HCEC 1CT (cell line): ENCODE measurements at places on chromosomes 4 and X.
A peak's percentile ranks its signal among the peaks of the same experiment; 100 is the strongest.

DNA sequence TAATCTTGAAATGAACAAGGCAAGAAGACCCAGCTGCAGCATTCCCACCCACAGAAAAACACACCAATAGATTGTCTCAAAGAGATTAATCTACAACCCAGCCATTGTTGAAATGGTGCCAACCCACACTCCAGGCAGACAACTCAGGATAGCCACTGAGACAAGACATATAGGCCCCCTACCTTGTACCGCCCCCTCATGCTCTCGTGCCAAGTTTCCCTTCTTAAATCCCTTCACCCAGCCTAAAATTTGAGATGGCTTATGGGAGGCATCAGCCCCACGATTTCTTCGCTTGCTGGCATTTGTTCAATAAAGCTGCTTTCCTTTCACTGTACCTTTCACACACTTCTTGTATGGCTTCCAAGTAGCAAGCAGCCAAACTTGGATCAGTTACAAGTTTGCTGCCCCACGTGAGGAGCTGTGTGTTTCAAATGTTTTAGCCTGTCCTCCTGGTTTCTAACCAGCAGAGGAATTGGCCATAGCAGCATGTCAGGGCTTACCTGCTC is 1754.1 kb downstream of the C4orf33 start:
- DNase-seq, result no peak

DNA sequence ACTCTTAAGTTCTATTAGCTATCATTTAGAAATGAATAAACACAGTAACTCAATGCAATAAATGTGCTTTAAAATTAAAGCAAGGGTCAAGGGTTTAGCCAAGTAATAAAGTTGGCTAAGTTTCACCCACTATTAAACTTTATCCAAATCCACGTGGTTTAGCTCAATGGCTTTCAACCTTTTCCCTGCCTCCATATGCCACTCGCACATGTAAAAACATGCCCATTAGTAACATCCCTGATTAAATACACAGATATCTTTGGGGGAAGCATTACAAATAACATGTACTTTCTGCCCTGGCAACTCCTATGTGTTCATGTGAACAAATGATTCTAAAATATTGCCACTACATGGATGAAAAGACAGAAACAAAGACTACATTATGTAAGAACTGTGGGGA is 130.8 kb downstream of the ZAR1 start:
- DNase-seq, result no peak

DNA sequence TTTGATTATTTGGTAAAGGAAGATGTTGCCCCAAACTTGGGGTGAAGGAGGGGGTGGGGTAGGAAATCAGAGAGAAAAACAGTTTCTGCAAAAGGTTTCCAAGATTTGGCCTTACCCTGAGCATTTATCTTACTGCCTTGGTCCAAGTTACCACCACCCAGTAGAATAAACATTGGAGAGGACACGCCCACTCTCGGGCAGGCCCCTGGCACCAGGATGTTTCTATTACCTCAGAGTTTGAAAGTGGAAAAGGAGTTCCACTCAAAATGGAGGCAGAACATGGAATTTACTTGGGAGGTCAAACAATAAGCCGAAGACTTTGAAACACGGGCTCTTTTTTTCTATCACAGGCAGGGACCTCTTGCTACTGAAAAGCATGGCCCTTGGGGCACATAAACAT is 113.7 kb downstream of the CHRNA9 start:
- no peak for DNase-seq

- no peak for DNase-seq
These were observed 21.2 kb downstream of the HERC3 start for GRCh38 chr4:88613417-88613875.

- DNase-seq, result peak; percentile 87
These were observed 11.7 kb upstream of the RAB40A start for GRCh38 chrX:103531002-103531401.

GRCh38 chrX:143378851-143379250 is 138.4 kb downstream of the SPANXN3 start:
- DNase-seq, result no peak

- DNase-seq, result no peak
These were observed 677.2 kb upstream of the INTU start for GRCh38 chr4:126955292-126956183.

DNA sequence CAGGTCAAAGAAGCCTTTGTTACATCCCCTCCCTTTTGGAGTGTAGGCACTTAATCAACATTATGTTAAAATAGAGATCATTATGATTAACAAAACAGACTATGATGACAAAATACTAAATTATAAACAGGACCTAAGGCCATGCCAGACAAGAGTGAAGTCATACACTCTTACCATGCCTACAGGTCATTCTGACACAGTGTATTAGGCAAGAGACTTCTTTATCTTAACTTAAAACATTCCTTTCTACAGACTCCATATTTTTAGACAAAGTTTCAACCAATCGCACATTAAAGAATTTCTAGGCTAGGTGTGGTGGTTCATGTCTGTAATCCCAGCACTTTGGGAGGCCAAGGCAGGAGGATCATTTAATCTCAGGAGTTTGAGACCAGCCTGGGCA is 128.6 kb upstream of the SLC34A2 start:
- no peak for DNase-seq

DNA sequence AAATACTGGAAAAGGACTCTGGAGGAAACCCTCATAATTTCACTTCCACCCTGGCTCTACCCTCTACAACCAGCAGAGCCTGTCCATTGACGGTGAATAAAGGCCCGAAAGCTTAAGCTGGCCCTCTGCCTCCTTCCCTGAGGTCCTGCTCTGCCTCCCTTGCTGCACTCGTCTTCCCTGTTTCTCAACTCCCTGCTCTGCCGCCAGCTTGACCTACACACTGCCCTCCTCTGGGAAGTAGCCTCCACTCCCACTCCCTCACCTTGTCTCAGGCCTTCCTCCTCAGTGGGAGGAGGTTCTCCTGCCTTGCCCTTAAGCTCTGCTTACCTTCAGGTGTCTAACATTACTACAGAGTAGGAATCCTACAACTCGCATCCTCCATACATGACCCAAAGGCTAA is 608.6 kb upstream of the NR3C2 start:
- no peak for DNase-seq

DNA sequence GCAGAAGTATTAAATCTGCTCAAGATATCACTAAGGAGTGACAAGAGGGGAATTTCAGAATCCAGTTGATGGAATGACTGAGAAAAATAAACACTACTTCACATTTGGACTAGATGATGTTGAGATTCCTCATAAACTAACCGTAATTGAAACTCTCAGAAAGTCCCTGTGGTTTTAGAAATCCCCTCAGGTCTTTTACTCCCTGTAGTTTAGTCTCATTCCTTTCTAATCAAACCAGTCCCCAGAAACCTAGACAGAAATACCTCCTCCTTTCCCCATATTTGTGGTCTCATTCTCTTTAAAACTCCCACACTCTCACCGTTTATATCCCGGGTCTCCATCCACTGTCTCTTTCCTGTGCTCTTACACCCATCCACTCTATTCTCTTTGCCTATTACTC is 15.0 kb upstream of the TLR1 start:
- DNase-seq, result no peak

DNA sequence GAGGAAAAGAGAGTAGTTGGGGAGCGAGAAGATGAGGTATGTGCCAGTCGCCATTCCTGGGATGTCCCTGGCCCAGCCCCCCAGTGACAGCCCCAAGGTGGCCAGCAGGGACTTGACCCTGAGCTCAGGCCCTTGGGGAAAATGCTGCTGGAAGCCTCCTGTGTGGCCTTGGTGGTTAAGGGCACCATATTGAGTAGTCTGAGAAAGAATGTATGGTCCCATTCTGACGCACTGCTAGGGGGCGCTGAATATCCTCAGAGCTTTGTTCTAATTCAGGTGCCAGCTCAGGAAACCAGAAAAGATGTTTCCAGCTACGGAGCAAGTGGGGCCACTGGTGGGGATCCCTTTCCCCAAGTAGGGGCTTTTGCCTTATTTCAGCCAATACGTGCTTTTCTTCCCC is 14.0 kb upstream of the UBA6 start:
- DNase-seq, result no peak

DNA sequence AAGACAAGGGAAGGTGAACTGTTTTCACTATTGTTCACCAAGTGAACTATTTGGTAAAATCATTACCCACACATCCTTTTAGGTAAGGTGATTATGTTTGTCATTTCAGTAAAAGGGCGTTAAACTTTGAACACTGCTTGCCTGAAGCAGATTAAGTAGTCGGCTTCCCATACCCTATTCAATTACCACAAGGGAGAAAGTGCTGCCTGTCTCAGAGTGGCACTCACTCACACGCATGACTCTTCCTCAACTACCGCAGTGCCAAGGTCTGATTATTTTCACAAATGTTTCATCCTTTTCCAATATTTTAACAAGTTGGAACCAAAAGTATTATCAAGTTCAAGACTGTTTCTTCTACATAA is 11.0 kb downstream of the VEGFC start:
- no peak for DNase-seq

DNA sequence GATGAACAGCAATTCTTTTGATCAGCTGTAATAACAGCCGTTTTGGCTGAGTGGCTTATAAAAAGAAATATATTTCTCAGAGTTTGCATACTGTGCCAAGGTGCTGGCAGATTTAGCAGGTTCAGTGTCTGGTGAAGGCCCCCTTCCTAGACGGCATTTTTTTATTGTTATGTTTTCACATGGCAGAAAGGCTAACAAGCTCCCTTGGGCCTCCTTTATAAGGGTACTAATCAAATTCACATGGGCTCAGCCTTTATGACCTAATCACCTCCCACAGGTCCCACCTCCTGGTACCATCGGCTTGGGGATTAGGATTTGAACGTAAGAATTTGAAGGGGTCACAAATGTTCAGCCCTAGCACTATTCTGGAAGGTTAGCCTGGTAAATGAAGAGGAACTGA is 431.9 kb downstream of the SPOCK3 start:
- no peak for DNase-seq

- DNase-seq, result no peak
These were observed 641.5 kb downstream of the FAT4 start for GRCh38 chr4:125956276-125956675.

DNA sequence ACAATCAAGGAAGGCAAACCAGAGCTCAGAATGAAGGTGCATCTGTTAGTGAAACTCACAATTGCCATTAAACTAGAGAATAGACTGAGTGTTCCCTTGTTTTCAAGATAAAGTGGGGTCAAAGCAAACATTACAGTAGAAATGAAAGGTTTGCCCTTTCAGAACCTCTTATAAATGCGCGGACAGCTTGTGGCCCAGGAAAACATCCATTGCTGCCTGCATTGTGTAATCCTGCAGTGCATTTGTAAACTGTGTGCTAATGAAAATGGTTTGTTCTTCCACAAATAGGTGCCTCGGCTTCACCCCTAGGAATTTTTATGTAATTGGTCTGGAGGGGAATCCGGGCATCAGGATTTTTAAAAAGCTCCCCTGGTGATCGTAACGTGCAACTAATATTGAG is 62.8 kb downstream of the SNX25 start:
- no peak for DNase-seq

GRCh38 chr4:152536545-152537182 is 772 bp upstream of the FBXW7 start:
- DNase-seq, result peak; percentile 35

DNA sequence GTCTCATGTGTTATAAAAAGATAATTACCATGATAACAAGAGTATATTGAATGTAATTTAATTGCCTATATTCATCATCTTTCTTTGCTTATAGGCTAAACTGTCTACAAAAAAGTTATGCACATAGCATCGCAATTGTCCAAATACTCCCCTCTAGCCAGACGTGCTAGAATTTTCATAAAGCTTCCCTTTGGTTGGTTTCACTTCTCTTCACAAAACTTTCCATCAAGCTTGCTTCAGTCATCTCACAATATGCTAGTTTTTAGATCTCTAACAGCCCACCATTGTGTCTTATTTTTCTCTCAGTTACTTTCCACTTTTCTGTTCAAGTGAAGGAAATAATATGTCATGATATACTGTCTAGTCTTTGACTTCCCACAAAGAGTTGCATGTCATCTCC is 448.3 kb upstream of the SPANXN1 start:
- no peak for DNase-seq

GRCh38 chrX:30573125-30573524 is 4.4 kb downstream of the TASL start:
- no peak for DNase-seq

DNA sequence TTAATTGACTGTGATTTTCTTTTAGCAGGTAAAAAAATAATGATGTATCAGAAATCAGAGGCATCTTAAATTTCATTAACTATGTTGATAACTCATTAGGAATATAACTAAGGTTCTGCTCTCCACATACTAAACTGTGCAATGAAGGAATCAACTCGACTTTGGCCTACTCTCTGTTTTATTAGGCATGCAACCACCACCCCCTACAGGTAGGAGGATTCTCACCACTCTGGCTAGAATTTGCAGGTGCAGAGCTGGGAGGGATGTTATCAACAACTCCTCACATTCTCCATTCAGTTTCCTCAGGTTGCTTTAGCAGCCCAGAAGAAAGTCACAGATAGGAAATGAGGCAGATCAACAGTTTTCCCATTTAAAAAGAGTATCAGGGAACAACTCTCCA is 160.1 kb downstream of the COX18 start:
- no peak for DNase-seq

GRCh38 chr4:42588909-42589308 is 68.0 kb downstream of the ATP8A1 start:
- DNase-seq, result no peak

- no peak for DNase-seq
These were observed 448 bp upstream of the SCFD2 start for GRCh38 chr4:53366301-53366716.

DNA sequence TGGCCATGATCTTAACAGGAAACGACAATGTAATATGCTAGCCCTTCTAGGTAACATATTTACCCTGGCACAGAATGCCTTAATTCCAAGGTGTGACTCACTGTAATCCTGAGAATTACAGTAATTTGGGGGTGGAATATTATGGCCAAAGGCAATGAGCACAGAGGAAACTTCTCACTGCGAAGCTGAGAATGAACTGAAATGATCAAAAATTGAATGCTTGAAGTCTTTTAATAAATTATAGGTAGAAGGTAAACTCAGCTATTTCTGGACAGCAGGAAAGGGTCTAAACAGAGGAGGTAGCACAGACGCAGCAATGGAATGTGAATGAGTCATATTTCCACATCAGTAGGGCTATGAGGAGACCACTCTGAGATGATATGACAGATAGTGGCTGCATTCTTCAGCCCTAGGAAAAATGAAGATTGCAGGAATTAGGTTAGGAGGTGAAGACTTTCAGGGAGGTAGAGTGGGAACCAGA is 312.6 kb downstream of the PACRGL start:
- DNase-seq, result no peak

- DNase-seq, result no peak
These were observed 537 bp downstream of the RBM10 start for GRCh38 chrX:47145395-47146120.

GRCh38 chr4:71338846-71339593 is at the start of gene SLC4A4:
TSS of gene SLC4A4 (plus strand) at chr4:71339020.
- peak; percentile 82 for DNase-seq

DNA sequence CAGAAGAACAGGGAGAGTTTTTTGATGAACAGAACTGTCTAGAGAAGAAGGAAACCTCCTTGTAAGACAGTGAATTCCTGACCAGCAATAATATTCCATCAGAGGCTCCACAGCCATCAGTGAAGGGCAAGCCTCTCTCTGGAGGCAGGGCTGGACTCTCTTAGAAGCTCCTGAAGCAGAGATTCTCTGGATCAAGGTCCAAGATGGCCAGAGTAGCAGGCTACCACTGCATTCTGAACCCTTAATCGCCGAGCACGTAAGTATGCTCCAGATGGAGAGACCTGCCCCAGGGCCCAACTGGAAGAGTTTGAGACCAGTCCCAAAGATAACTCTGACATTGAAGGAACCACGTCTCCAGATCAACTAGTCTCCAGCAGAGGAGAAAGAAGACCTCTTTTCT is 16.4 kb downstream of the GABRE start:
- no peak for DNase-seq

- DNase-seq, result no peak
These were observed 95.7 kb downstream of the SH2D1A start for GRCh38 chrX:124441971-124442590.

- no peak for DNase-seq
These were observed 114.9 kb downstream of the EFHC2 start for GRCh38 chrX:44228621-44229020.
